Left ventricle myocardium inferior (tissue), 1 donor: ENCODE measurements at places on chromosomes 16 and 17.
A peak's percentile ranks its signal among the peaks of the same experiment; 100 is the strongest.

GRCh38 chr16:749010-749409 is 8.2 kb upstream of the CIAO3 start:
- DNase-seq = no peak

- DNase-seq = no peak
These were observed 961 bp downstream of the AMFR start for GRCh38 chr16:56424404-56424764.

GRCh38 chr17:73630965-73631595 is 13.2 kb downstream of the SDK2 start:
- DNase-seq = no peak

DNA sequence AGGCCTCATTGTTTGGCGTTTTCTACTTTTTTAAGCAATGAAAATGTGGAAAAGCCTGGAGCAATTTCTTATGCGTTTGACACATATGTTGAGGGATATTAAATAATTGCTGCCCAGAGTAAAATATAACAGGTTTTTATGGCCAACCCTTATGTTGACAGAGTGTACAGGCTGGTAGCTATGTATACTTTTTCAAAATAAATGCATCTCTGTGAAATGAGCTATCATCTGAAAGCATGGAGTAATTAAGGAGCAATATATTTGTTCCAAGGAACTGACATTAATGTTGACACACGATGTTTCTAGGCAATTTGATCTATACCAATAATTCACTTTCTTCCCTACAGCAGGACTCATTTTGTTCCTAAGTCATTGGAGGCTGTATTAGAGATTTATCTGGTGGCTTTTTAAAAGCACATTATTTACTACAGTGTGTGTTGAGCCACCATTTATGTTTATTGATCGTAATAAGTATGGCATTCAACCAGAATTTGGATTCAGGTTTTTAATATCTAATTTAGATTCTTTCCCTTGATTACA is 11.9 kb upstream of the KRT20 start:
- no peak for DNase-seq

GRCh38 chr17:67164302-67164701 is 80.7 kb downstream of the HELZ start:
- DNase-seq = no peak

GRCh38 chr16:15777533-15778203 is 79.2 kb downstream of the MYH11 start:
- DNase-seq = no peak

GRCh38 chr17:40341808-40342503 is 22.6 kb downstream of the GJD3 start:
- DNase-seq = peak; percentile 85

- peak; percentile 20 for DNase-seq
These were observed 99.5 kb upstream of the FA2H start for GRCh38 chr16:74874123-74874522.

DNA sequence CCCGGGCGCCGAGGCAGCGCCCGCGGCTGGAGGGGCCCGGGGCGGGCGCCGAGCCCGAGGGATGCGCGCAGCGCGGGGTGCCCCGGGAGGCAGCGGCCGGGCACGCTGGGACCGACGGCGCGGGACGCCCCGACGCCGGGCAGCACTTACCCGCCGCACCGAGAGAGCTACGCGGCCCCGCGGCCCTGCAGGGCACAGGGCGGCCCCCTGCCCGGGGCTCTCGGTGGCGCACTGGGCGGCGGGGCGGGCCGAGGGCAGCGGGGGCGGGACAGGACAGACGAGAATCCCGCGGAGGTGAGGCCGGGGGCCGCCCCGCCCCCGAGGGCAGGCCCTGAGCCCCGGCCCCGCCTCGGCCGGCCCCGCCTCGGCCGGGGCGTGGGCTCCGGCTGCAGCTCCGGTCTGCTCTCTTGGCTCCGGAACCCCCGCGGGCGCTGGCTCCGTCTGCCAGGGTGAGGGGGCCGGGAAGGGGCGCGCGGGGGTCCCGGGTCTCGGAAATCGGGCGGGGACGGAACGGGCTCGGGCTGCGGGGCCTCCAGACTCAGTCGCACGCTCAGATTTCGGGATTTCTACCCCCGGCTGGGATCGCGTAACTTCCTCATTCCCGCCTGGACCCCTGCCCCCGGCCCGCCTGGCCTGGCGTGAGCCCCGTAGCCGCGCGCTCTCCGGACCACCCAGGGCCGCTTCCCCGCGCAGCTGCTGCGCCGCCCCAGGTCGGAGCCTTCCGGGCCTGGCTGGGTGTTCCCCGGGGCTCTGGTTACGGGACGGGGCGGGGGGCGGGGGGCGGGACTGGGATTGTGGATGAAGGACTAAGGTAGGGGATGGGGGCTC is at the start of gene PLD2:
PLD2 (plus strand) TSS at position 376 of the 828 bp plus-strand sequence. CDS start 621 bp downstream, outside the sequence.
- peak; percentile 90 for DNase-seq

DNA sequence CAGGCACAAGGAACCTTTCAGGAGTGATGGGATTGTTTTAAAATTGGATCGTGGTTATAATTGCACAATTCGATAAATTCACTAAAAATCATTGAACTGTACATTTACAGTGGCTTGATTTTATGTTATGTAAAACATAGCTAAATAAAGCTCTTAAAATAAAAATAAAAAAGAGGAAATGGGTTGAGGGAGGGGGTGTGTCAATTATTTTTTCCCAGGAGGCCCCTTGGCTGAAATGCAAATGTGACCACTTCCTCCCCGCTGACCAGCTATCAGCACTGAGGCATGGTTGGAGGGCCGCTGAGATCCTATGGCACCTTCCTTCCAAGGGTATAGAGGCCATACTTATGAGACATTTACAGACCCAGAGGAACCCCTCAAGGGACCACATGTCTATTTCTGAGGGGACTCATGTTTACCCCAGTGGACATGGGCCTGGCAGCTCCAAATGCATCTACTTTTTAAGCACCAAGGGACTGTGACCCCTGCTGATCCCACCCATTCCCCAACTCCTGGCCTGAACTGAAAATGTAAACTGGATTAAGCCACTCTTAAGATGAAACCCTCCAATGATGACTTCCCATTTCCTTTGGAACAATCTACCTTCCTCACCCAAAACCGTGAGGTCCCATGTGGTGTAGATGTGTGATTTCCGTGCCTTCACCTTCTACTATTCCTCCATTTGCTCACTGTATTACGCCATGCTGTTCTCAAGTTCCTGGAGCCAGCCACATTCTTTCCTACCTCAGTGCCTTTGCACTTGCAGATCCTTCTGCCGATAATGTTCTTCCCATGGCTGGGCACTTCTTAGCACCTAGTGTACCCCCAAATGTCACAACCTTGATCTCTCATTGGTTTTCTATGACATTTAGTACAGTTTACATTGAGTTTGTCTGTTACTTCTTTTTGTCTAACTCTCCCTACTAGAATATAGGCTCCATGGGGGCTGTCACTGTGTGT is 2.8 kb upstream of the IL21R start:
- DNase-seq = no peak

- no peak for DNase-seq
These were observed 457.2 kb upstream of the CDH11 start for GRCh38 chr16:65579050-65579449.

GRCh38 chr17:77391668-77392375 is 251.1 kb downstream of the SEC14L1 start:
- peak; percentile 57 for DNase-seq

GRCh38 chr17:59328601-59329000 is 2.9 kb upstream of the YPEL2 start:
- DNase-seq = no peak

DNA sequence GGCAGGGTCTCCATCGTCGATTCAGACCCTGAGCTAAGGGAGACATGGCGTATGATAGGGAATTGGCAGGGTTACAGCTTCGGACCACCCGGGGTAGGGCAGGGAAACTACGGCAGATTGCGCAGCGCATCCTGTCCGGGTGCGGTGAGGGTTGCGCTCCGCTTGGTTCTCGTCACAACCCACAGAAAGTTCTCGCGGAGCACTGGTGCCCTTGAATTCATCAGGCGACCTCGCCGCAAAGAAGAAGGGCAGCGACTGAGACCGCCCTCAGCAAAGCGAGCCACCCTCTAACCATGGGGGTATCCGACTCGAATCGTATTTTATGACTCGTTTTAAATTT is 1.2 kb downstream of the HS3ST3B1 start:
- DNase-seq = peak; percentile 33

DNA sequence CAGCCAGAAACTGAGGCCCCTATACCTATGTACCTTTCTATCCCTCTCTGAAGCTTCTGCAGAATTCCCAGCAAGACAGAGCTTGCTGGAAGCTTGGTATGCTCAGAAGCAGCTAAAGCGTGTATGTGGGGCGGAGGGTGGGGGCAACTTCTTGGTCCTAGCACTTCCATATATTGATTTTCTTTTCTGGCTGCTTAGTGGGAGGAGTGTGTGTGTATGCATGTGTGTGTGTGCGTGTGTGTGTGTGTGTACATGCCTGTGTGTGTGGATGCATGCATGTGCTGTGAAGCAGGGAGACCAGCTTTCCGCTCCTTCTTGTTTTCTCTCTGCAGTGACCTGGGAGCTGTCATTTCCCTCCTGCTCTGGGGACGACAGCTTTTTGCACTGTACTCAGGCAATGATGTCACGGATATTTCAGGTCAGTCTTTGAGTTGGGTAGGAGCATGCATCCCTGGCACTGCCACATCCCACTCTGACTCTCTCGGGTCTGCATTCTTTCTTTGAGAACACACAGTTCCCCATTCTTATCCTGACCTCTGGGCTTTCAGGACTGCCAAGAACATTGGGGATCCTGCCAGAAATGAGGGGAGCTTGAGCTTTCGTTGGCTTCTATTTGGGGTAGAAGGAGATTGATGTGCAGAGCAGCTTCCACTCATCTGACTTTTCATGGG is 10.7 kb downstream of the HPR start:
- DNase-seq = peak; percentile 53

DNA sequence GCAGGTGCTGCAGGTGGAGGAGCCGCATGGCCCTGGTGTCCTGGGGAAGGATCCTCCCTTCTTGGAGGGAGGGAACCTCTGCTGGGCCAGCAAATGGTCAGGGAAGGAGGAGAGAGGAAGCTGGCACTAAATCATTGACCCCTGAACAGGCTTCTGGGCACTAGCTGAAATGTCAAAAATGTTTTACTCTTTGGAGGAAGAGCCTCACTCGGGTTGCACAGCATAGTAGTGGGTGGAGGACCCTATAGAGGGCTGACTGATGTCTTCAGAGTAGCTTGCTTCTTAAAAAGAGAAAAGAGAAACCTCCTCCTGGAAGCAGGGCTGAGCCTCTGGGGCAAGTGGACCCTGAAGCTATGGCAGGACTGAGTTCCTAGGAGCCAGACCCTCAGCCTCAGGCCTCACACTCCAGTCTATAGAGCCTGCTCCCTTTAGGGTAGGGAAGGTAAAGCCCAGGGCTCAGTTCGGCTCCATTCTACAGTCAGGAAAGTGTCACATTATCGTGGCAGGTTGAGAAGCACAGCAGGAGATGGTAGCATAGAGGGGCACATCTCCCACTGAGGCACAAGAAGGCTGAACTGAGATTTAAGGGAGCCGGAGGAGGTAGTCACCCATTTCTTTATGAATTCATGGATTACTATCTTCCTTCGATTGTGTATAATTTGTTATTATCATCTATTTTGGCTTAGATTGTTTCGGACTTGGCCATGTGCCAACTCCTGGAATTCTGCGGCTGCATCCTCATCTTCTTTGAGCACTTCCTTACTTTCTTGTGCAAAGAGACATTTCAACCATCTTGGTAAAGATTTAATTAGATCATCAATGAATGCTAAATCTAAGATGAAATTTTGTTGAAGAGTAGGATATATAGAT is 7.3 kb upstream of the CUEDC1 start:
- DNase-seq = no peak

GRCh38 chr16:26647870-26648269 is 418.9 kb upstream of the C16orf82 start:
- no peak for DNase-seq

DNA sequence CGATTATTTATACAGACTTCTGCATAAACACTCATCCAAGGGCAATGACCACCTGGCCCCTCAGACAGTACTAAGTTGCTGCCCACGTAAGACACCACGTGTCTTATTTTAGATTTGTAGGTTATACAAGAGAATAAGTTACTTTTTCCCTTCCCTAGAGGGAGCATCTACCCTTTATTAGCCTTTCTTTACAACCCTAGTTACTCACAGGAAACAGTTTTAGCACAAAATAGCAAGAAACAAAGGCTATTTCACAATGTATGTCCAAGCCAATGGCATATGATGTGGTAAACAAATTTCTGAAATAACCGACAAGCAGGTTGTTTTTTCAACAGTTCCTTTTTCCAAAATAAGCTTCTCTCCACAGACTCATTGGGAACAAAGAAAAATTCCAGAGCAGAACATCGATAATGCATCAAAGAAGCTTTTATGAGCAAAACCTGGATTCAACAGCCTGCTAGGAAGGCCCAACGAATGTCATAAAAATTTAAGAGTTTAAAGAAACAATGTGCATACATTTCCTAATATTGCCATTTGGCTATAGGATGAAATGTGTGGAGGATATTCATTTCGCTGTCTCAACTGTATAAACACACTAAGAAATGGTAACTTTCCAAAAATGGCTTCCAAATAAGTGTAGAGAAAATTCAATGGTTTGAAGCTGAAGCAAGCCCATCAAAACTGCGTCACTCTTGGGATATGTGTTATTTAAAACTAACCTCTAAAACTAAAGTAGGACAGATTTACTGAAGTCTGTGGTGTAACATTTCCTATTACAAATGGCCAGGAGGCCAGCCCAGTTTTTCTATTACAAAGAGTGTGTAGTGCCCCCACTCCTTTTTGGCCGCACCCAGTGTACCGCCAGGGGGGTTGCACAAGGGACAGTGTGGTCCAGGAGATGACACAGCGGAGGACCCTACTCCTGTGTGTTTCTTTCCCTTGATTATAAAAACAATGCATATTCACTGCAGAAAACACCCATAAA is 50.4 kb upstream of the ERN1 start:
- DNase-seq = no peak

DNA sequence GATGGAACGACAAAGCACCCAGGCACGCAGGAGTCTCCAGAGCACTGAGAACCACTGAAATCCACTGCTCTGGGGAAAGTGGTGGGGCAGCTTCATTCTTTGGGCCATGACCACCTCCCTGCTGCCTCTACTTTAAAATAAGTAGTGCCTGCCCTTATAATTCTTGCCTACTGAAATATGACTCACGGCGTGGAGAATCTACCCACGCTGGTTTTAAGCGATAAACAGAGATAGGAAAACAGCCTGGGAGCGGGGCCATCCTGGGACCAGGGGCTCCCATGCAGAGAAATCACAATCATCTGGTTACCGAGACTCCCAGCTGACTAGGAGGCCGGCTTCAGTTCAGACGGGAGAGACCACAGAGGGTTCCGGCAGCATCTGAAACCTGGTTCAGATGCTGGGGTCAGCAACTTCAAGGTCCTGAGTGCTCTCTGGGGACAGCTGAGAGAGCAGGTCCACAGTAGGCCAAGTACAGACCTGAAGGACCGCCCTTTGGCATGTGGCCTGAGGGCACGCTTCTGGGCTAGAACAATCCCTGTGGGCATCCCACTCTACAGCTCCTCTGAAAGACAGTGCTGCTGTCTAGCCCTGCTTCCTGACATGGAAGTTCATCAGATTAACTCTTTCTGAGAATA is 8.6 kb upstream of the DHRS13 start:
- DNase-seq = no peak

- no peak for DNase-seq
These were observed 729 bp downstream of the LONP2 start for GRCh38 chr16:48244863-48245195.

GRCh38 chr16:72800524-72801161 is 247.3 kb downstream of the ZFHX3 start:
- DNase-seq = no peak

GRCh38 chr16:16991711-16992110 is 479.0 kb downstream of the XYLT1 start:
- DNase-seq = no peak
